Stimulated activated CD4-positive, alpha-beta T cell treated with anti-CD3 and anti-CD28 coated beads, TNF-alpha, amount 100 ng/mL, for 24 hours (primary cell): ENCODE measurements at places on chromosomes 12 and 14.

DNA sequence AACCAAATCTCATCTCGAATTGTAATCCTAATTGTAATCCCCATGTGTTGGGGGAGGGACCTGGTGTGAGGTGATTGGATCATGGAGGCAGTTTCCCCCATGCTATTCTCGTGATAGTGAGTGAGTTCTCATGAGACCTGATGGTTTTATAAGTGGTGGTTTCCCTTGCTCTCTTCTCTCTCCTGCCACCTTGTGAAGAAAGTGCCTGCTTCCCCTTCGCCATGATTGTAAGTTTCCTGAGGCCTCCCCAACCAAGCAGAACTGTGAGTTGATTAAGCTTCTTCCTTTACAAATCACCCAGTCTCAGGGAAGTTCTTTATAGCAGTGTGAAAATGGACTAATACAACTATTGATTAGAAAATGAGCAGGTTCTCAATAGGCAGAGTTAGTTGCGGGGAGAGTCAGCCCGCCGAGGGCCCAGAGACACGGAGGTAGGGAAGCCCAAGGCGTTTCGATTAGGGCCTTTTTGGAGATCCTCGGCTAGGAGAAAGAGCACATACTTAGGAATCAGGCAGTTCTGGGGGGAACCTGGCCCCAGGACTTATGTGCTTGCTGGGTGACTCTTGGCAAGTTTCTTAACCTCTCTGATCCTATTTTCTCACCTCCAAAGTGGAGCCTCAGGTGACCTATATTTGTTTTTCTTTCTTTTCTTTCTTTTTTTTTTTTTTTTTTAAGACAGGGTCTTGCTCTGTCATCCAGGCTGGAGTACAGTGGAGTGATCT lies 65.7 kb downstream of the MVK start:
- DNase-seq = no peak

GRCh38 chr12:129067491-129067890 lies 214.2 kb downstream of the GLT1D1 start:
- no peak for DNase-seq

GRCh38 chr12:52200086-52200780 lies 8.4 kb upstream of the KRT80 start:
- DNase-seq = no peak

- no peak for DNase-seq
Observed at GRCh38 chr14:100402631-100403030, 79.5 kb downstream of the SLC25A47 start.

DNA sequence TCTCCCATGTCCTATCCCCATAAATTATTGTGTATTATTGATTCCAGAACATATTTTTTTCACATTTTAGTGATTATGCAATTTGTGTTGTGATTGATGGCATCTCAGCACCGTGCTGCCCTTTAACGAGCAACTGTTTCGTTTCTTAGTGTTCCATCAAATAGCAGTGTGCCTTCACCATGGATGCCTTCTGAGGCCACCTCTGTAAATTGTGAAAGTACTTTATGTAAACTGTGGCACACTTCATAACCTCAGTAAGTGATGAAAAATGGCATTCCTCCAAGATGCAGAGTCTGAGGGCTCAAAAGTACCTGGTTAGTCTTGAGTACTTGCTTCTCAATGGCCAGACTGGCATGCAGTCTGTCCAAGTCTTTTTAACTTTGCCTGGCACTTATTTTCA lies 8.2 kb downstream of the CHST11 start:
- no peak for DNase-seq

DNA sequence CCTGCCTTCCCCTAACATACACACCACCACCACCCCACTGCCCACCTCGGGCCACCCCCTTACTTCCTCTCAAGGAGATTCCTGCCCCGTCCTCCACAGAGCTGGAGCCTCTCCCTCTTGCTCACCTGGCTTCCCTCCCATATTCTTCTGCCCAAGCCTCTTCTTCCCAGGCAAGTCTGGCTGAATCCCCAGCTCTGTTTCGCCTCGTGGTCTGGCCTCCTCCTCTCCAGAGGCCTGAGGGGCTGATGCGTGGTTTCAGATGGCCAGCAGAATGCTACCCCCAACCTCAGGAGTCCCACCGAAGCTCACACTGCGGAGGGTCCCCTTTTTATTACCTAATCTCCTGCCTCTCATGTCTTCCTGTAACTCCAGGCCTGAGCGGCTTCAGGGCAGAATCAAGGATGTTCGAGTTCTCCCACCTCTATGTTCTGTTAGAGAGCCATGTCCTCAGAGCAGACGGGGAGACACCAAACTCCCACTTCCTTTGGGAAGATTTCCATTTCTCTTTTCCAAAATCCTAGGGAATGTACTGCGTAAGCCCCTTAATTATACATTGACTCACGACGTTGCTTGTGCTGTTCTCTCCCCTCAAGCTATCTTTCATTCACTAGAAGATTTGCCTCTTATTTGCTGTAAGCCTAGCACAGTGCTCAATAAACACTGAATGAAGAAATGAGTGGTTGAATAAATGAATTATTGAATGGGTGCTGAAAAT lies 33.9 kb upstream of the LTBP2 start:
- DNase-seq = no peak

- no peak for DNase-seq
Observed at GRCh38 chr12:59733200-59733599, 137.4 kb downstream of the SLC16A7 start.

DNA sequence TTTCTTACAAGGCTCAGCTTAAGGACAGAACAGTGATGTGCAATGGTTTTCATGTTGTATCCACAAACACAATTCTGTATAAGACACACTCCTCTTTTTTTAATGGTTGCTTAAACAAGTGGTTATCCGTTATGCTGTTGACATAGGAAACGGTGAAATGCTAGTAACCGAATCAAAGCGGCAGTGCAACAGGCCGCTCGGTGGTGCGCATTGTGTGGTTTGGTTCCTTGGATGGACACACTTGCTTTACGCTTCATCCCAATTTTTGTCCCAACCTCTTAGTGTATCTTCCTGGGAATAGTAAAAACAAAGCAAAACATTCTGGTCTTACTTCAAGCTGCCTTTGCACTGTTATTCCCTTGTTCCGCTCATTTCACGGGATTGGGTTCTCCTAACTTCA lies 650 bp upstream of the PTGER2 start:
- no peak for DNase-seq

DNA sequence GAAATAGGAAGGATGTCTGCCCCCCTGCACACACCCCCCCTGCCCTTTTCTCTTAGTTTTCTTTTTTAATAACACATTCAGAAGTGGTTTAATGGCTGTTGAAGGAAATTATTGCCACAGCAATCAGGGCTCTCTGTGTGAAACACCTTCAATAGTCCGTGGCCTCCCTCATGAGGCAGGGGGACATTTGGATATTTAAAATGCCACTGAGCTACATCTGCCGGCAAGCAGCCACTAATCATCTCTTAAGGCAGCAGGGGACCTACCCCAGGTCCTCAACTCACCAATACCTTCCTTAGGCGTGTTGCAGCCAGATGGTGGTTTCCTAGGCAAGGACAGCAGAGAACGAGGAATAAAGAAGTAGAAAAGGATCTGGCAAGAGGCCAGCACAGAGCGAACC lies 283.2 kb downstream of the TTC8 start:
- no peak for DNase-seq
